NCI-H1436 (cell line): ENCODE measurements at places on chromosomes 12 and 14.

DNA sequence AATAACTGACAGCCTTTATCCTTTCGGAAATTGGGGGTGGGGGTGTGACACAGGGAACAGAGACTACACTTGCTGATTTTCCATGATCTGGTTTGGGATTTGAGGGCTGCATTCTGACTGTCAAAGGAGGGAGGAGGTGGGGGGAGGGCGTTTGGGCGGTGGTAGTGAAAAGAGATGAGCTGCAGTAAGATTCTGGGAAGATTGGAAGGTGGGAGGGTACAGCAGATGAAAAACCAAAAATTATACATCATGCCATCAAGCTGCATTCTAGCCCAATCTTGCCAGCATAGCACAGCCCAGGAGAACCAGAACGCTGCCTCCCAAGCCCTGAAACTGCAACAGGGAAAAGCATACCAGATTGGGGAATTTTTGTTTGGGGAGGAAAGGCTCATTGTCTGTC lies 2.4 kb downstream of the RND1 start:
- no peak for DNase-seq

DNA sequence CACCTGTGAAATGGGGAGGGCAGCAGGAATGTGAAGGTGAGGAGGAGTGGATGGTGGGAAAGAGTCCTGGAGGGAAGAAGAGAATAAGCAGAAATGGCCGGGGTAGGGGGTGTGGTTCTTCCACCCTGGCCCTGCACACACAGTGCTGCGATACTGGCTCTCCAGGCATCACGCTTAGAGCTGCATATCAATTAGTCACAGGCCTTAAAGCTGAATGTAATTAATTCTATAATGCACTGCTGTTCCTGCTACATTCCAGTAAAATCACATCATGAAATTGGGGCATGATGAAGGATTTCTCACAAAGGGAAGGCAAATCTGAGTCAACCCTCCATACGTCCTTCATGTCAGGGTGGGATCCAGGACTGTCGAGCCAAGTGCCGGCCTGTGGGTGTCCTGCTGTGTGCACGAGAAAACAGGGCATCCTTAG lies 566.1 kb downstream of the BCL11B start:
- no peak for DNase-seq

DNA sequence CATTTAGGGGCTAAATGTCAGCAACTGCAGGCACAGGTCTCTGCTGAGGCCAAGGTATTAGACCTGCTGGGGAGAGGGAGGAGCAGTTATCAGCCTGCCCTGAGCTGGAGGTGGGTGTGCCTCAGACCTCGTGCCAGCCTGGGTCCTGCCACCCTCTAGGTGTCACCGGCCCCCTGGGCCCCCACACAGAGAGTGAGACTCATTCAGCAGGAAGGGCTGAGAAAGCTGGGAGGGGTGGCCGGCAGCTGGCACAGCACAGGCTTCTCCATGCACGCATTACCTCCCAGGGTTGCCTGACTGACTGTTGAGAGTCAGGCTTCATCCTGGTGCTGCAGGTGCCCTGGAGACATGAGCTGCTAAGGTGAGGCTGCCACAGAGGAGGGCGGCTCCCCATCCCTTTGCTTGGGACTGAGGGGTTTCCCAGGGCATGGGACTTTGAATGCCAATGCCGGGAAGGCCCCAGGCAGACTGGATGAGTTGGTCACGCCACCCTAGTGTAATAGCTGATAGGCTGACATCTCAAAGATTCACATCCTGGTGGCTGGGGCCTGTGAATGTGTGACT lies 75.3 kb upstream of the C14orf180 start:
- DNase-seq, result no peak

DNA sequence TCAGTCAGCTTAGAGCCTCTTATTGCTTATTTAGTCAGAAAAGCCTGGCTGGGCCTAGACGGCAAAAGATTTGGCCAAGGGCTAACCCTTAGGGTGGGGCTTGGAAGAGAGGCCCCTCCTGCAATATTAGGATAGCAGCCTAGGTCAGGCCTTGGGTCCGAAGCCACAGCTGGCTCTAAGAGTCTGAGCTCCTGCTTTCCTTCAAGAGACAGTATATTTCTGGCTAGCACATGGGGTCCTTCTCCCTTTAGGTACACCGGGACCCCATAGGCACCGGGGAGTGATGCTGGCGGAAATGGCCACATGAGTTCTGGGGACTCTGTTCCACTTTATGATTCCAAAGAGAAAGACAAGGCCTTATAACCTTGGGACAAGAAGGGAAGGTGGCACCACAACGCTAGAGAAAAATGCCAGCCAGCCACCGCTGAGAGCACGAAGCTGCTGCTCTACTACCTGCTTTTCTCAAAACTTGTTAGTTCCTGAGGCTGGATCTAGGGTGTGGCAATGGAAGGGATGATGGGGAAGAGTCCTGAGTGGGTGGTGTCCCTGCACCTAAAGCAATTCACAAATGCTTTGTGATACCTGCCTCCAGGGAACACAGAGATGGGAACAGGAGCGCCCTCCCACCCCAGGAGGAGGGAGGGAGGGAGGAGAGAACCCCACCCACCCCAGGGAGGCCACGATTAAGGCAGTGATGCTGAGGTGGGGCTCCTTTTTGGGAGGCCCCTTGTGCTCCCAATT lies 3.1 kb upstream of the AVIL start:
- no peak for DNase-seq

GRCh38 chr12:88052686-88053085 lies 23.5 kb upstream of the C12orf50 start:
- DNase-seq, result peak; percentile 7

DNA sequence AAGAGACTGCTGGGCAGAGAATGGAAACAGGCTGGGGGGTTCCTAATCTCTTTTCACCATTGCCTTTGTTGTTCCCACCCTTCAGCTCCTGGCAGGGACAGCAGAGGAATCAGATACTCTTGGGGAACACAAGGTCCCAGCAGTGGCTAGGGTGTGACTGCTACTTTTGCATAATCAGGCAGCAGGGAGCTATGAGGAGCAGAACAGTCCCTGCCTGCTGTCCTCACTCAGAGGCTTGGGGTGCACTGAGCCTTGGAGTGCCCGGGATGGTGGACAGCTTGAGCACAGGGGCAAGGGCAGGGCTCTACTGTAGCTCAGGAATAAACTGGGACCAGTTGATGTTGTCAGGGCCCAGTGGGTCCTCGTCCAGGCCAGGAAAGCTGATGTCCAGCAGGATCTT lies 1.5 kb upstream of the TEX52 start:
- DNase-seq, result no peak

DNA sequence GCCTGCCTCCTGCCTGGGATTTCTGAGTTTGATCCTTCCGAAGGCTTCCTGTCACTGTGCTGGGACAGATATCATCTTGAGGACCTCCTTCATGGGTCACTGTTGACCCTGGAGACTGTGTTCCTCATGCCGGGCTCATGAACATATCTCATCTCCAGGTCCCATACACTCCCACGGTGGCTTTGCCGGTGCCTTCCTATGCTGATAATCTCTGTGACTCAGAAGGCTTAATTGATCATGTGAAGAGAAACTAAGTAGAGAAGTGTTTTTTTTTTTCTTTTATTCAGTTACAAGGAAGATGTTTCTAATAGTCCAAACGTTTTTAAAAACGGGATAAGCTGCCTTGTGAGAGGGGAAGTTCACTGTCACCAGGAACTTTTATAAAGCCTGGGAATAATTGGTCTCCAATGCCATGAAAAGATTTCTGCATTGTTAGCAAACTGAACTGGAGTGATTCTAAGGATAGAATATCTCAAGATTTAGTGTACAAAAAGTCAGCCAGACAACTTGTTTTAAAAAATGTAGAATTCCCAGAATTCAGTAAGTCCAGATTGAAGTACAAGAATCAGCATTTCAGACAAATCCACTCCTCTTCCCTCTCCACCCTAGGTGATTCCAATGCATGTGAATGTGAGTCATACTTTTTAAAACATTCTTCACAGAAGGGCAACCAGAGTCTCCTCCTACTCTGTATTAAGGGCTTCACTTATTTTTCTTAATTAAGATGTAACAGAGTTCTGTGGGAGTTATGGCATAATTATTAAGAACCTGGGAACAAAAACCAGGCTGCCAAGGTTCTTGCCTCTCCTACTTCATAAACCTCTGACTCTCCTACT lies 139.8 kb upstream of the LGR5 start:
- no peak for DNase-seq

- DNase-seq, result no peak
Measured at GRCh38 chr14:68981539-68981976, 2.5 kb upstream of the ACTN1 start.

- no peak for DNase-seq
Measured at GRCh38 chr14:65434216-65434850, 21.8 kb downstream of the FUT8 start.

- DNase-seq, result no peak
Measured at GRCh38 chr14:66613344-66613743, 105.4 kb downstream of the GPHN start.

DNA sequence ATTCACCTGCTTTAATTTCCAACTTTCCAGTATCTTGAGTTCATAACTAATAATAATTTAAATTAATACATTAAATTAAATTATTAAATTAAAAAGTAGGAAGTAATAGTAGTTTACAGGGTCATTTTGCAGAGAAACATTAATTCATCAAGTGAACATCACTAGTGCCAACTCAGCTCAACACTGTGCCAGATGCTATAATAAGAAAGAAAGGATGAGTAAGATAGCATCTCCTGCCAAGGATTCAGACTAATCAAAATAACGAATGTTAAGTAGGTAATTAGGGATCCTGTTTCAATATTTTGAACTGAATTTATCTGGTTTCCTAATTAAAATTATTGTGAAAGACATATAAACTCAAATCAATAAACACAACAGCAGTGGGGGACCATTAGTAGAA lies 596.7 kb downstream of the SLC6A15 start:
- DNase-seq, result no peak

DNA sequence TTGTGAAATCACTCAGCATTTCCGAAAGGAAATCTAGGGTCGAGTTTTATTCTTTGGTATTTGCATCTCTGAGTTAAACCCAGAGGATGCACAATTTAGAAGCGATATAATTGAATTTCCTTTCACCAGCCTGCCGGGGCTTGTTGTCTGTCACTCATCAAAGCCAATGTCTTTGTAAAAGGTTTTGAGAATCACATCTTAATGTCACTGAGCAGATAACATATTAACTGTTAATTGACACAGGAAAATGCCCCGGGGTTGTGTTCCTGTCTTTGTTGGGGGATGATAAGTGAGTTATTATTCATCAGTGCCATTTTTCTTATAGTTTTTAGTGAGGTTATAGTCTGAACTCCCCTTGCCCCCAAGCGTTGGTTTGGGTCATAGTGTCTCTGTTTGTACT lies 73.4 kb downstream of the DUSP6 start:
- peak; percentile 29 for DNase-seq

- DNase-seq, result no peak
Measured at GRCh38 chr14:68550338-68550715, 242.5 kb downstream of the ZFP36L1 start.

DNA sequence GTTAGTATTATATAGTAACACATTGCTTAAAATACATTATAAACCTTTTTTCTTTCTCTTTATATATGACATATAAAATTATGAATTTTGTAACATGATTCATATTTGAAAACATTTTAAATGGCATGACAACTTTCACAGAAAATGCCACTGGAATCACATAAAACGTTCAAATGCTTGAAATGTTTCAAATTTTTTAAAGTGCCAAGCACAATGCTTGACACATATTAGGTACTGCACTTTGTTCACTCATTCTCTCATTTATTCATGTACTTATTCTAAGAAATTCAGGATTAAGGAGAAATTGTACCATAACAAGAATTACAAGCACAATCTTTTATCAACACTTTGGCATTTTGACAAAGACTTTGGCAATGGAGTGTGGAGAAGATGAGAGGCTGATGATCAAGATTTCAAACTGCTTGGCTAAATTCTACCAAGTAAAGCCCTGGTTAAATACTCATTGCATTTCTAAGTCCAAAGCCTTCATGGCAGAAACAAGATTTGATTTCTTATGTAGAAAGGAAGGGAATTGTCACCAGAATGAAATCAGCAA lies 232.2 kb downstream of the C12orf50 start:
- no peak for DNase-seq

GRCh38 chr12:132284827-132285741 lies 44.3 kb downstream of the GALNT9 start:
- DNase-seq, result no peak

- DNase-seq, result peak; percentile 36
Measured at GRCh38 chr14:28764257-28765160, 2.1 kb upstream of the FOXG1 start.

DNA sequence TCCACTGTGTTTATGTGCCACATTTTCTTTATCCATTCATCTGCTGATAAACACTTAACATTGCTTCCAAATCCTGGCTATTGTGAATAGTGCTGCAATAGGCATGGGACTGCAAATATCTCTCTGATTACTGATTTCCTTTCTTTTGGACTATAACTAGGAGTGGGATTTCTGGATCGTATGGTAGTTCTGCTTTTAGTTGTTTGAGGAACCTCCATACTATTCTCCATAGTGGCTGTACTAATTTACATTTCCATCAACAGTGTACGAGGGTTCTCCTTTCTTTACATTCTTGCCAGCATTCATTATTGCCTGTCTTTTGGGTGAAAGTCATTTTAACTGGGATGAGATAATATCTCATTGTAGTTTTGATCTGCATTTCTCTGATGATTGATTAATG lies 47.6 kb downstream of the TAOK3 start:
- no peak for DNase-seq

DNA sequence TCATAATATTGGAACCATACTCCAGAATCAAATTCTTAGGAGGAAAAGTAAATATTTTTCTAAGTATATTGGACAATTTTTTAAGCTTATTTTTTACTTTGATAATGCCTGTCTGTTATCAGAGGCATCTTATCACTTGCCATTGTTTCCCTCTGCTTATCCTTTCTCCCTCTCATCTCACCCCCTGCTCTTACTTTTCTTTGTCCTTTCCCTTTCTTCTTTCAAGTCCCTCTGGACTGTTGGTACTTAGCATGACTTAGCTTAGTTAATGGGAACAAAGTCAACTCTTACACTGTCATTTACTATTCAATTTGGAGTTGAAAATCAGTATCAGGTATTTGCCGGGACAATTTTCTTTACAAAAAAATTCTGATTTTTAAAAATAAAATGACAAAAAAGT lies 45.2 kb downstream of the ABCD2 start:
- DNase-seq, result no peak

DNA sequence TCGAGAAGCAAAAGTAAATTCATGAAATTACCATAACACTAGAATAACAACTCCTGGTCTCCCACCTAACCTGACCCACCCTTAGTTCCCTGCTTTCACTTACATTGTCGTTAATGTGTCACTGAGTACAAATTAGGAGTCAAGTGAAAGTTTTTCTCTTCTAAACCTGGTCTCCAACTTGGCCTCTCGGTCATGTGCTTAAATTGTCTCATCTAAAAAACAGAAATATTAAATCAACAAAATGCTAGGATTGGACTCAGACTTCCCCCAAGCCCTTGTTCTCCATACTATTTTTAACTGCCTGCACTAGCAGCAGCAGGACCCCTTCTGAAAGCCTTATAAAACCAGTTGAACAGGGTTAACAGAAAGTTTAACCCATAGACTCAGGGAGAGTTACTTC lies 1.8 kb upstream of the BTG1 start:
- no peak for DNase-seq
